Psoas muscle (tissue), 8 donors: ENCODE measurements at places on chromosomes 6 and 20. TPM values are rescaled to one million over a fixed set of nuclear protein-coding genes. Genes with fewer than 3 reads are reported as not detected.

- DNase-seq: no peak
Observed at GRCh38 chr20:47392015-47392720, 35.7 kb upstream of the ZMYND8 start.

IL17F gene
- polyA plus RNA-seq: not detected

GRCh38 chr6:151481786-151482185, 12.0 kb upstream of the CCDC170 start:
- DNase-seq: no peak

DNA sequence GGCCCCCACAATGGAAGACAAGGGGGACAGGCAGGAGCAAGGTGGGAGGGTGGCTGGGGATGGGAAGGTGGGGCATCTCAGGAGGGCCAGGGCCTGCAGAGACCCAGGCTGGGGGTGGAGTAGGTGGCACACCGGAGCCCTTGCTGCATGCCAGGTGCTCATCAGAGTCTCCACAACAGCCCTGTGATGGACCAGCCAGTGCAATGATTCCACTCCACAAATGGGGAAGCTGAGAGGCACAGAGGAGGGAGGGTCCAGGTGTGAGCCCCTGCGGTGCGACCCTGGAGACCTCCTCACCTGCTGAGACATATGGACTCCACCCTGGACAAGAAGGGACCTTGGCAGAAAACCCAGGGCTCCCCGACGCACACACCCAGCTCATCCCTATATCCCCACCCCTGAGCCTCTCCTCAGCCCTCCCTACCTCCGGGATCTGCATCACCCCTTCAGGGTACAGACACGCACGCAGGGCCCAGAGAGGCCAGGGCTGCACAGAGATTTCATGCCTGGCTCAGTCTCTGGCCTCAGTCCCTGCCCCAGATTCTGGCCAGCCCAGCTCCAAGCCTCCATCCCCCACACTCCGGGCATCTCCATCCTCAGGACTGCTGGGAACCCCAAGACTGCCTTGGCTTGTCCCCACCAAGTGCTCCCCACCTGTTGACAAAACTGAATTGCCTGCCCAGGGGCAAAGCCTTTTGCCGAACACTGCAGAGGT, 7.1 kb upstream of the GRM4 start:
- no peak for DNase-seq

DNA sequence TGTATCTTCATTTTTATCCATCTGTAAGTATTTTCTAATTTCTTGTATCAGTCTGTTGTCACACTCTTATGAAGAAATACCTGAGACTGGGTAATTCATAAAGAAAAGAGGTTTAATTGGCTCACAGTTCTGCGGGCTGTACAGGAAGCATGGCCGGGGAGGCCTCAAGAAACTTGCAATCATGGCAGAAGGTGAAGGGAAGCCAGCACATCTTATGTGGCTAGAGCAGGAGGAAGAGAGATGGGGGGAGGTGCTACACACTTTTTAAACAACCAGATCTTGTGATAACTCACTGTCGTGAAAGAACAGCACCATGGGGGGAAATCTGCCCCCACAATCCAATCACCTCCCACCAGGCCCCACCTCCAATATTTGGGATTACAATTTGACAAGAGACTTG, 10.9 kb upstream of the BCKDHB start:
- no peak for DNase-seq

GRCh38 chr20:46985671-46986070, 91.0 kb downstream of the EYA2 start:
- DNase-seq: no peak

- no peak for DNase-seq
Observed at GRCh38 chr6:169935861-169936260, 184.4 kb downstream of the ERMARD start.

GRCh38 chr6:137571854-137572253, 77.7 kb upstream of the OLIG3 start:
- no peak for DNase-seq

HIVEP2 gene
- 6.3 TPM for polyA plus RNA-seq

CAGE1 gene
- not detected for polyA plus RNA-seq

DNA sequence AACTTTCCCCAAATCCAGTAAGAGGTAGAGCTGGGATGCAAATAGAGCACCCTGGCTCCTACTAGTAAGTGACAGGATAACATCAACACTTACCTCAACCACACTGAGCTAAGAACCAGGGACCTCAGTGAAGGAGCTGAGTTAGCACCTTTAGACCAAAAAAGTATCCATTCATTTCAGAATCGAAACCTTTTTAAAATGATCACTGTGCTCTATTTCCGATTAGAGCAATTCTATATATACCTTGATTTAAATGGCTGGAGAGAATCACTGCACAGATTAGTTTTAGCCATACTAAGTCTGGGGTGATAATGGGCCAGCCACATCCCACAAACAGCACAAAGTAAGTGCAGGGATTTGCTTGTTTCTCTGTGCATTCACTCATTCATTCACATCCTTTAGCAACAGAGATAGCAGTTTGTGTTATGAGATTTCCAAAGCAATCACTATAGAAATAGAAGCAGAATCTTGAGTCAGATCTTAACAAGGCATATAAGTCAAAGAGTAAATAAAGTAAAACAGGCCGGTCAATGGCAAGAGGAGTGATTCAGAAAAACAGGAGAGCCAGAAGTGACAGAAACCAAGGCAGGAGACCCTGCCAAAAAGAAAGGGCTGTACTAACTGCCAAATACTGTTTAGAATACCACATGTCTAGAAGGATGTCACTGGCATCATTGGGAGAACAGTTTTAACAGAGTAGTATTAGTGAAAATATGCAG, 136.3 kb downstream of the KIF13A start:
- no peak for DNase-seq

- peak; percentile 90 for DNase-seq
Observed at GRCh38 chr6:43769526-43770371, at the start of gene VEGFA. Gene VEGFA, plus strand, starts transcription at chr6:43770211.

ANKRD6 gene
- 1.2 TPM for polyA plus RNA-seq

- DNase-seq: no peak
Observed at GRCh38 chr6:160950507-160950906, 41.1 kb upstream of the MAP3K4 start.

GRCh38 chr6:87583822-87584221, 6.0 kb downstream of the RARS2 start:
- DNase-seq: no peak

DNA sequence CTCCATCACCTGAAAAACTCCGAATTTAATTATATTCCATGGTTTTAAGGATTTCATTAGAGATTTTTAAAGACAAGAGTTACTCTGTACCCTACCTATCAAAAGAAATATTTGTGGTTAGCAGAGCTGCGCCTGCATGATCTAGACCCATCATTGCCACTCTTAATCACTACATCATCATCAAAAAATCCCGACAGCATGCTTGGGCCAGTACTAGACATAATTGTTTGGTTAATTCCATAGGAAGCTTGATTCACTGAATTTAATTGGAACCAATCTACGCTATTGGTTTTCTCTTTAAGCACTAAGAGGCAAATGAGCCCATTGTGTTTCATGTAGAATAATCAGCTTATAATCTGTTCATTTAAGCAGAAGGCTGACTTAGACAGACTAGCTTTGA, 33.4 kb upstream of the RNF217 start:
- no peak for DNase-seq

GRCh38 chr6:134990262-134990661, 40.4 kb upstream of the ALDH8A1 start:
- DNase-seq: no peak
